ENCODE measurements at places on chromosomes 3 and 15.

DNA sequence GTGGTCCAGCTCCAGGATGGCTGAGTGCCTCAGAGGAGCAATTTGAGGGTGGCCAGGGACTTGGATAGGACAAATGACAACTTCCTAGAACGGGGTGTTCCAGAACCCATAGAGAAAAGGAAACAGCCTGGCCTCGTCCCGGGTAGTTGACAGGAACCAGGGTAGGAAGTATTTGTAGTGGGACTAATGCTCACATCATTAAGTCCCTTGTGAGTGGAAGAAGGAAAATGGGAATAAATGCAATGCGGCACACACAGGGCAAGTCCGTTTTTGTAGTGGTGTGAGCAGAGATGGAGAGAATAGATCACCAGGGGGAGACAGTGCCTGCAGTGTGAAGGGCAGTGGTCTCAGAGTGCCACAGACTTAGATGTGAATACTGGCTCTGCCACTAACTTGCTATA, 19.6 kb downstream of the TIMP4 start:
- DNase-seq = no peak

- DNase-seq = no peak
Measured at GRCh38 chr3:30169487-30169886, 436.9 kb upstream of the TGFBR2 start.

DNA sequence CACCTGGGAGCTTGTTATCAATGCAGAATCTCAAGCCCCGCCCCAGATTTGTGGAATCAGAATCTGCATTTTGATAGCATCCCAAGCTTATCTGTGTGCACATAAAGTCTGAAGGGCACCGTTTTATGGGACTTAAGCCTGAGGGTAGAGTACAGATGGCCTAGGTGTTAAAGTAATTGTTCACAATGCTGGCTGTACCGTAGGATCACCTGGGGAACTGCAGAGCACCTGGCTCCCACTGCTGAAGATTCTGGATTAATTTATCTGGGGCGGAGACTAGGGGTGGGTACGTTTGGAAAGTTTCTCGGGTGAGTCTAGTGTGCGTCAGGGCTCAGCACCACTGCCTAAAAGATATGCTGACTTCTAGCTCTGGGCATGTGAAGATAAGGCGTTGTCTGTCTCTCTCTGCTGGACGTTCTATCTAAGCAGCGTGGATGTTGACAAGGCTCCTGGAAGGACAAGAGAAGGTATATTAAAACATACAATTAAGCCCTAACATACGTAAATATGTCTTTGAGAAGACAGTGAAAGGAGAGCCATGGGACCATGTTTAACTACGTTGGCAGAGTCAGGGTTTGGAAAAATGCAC, 63.2 kb upstream of the RASGRP1 start:
- no peak for DNase-seq

DNA sequence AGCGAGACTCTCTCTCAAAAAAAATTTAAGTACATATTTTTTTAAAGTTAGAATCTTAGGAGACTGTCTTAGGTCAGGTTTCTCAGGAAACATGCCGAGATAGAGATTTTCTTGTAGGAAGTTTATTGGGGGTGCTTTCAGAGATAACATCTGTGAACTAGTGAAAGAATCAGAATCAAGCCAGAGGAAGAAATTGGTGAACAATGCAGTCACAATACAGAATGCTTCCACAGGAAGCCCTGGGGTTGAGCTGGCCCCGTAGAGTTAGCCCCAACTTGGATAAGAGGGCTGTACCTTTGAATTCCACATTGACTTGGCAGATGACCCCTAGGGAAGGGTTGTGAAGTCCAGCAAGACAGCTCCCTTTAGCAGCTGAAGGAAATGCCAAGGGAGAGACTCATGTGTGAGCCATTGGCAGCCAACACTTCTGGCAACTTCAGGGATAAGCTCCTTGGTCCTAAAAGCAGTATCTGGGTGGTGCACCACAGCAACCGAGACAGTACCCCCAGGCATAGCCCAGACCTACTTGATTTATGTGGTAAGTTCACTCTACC, 7.1 kb upstream of the PLCB2 start:
- DNase-seq = no peak

DNA sequence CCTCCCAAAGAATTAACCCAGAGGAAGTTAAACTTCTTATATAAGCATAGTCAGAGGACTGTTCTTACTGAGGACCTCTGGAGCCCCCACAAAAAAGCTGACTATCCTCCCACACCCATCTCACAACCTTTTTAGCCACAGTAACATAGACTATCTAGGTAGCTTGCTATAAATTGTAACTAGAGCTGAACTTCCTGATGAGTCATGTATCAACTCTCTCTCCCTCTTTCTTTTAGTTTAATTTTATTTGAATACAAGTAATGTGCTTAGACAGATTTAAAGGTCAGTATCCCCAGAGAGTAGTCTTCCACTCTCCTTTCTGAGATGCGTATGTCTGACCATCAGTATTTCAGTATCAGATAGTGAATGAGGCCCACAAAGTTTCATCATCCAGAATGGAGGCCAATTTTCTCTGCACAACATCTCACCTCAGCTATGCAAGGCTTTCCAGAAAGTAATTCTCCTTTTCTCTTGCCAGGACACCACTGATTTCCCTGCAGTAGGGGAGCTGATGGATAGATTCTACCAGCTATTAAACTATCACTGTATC, 104.0 kb upstream of the MYRIP start:
- DNase-seq = no peak

DNA sequence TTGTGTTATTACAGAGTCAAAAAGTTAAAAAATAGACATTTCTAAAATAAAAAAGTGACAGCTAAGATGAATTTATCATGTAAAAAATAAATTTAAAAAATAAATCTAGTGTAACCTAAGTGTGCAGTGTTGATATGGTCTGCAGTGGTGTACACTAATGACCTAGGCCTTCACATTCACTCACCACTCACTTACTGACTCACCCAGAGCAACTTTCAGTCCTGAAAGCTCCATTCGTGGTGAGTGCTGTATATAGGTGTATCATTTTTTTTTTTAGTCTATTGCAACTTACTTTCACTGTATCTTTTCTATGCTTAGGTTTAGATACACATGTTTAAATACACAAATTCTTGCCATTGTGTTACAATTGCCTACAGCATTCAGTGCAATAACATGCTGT, 459.4 kb upstream of the ROBO1 start:
- no peak for DNase-seq

DNA sequence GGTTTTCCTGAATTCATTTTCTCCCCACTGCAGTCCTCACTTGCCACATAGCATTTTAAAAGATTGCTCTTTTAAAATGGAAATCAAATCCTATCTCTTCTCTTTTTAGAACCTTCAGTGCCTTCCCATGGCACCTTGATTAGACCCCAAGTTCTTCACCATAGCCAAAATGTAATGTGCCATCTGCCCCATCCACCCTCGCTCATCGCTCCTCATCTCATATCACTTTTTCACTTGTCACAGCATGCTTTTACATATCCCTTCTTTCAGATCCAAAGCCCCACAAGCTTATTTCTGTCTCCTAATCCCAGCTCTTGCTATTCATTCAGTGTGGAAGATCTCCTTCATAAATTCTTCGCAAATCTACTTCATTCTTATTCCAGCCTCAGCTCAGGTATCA, 161.7 kb downstream of the CD47 start:
- no peak for DNase-seq

GRCh38 chr3:47015151-47015550, 35.7 kb downstream of the NBEAL2 start:
- no peak for DNase-seq

GRCh38 chr15:60853109-60853508, 374.2 kb upstream of the ICE2 start:
- no peak for DNase-seq

DNA sequence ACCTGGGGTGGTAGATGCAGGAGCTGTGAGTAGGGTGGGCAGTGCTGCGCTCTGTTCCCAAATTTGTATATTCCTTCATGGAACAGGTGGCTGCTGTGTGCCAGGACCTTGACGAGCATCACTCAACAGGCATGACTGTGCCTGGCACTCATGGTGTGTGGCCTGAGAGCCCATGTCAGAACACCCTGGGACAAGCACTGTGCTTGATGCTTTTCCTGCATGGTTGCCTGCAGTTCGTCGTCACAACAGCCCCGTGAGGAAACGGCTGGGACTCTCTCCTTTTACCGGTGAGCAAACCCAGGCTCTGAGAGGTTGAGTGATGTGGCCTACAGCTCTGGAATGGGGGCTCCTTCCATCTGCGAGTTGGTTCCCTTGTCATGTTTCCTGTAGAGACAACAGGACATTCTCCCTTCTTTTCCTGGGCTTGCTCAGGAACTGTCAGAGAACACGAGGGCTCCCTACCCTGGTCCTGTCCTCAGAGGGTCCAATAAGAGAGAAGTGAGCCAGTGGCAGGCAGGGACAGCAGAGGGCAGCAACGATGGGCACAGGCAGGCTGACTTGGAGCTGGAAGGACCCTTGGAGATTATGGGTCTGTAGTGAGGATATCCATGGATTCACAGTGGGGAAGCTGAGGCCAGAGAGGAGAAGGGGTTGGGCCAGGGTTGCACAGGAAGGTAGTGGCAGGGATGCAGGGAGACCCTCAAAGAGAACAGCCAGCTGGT, 37.4 kb downstream of the PRKCD start:
- DNase-seq = no peak

- no peak for DNase-seq
Measured at GRCh38 chr3:124886168-124887056, 753 bp downstream of the ITGB5 start.

- no peak for DNase-seq
Measured at GRCh38 chr3:195095035-195095703, 175.8 kb downstream of the XXYLT1 start.

GRCh38 chr15:101203607-101204189, 48.1 kb downstream of the CHSY1 start:
- no peak for DNase-seq

GRCh38 chr3:128489674-128489926, 3.4 kb downstream of the GATA2 start:
- DNase-seq = no peak

DNA sequence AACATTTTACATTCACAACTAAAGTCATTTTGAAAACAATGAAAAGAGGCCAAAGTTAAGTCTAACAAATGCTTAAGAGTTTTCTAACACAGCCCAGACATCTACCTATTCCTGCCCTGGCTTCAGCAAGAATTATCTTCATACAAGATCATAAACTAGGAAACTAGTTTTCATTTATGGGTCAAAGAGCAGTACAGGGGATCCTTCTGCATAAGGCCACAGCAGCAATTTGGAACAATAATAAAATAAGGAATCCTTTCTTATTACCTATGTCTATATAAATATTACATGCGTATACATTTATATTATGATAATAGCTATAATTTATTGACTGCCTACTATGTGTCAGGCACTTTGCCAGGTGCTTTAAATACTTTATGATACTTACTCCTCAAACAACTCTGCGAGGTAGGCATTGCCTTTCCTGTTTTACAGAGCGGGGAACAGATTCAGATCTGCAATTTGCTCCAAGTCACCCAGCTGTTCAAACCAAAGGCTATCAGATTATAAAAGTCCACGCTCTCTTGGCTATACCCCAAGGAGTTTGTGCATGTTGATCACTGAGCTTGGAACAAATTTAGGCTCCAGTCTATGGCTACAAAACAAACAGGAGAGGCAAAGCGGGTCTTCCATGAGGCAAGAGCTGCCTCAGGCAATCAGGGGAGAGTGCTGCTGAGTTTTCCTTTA, 196.4 kb downstream of the RORA start:
- DNase-seq = no peak

DNA sequence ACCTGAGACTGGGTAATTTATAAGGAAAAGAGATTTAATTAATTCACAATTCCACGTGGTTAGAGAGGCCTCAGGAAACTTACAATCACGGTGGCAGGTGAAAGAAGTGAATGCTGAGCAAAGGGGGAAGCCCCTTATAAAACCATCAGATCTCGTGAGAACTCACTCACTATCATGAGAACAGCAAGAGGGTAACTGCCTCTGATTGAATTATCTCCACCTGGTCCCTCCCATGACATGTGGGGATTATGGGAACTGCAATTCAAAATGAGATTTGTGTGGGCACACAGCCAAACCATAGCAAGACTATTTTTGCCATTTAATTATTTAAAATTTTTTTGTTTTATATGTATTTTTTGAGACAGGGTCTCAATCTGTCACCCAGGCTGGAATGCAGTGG, 27.0 kb upstream of the KCTD6 start:
- no peak for DNase-seq

DNA sequence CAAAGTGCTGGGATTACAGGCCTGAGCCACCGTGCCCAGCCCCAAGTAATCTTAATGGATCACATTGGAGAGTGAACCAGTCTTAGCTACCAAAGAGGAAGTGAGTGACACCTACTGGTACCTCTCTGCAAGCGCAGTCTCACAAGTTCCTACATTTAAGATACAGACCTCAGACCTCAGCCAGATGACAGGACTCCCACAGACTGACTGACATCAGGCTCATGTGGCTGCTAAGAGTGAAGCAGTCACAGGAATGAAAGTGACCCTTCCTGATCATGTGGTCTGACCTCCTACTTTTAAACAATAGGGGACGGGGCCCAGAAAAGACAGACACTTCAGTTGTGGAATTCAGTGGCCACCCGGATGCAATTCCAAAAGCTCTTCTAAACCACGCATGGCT, 36.3 kb upstream of the GNB5 start:
- peak; percentile 41 for DNase-seq

DNA sequence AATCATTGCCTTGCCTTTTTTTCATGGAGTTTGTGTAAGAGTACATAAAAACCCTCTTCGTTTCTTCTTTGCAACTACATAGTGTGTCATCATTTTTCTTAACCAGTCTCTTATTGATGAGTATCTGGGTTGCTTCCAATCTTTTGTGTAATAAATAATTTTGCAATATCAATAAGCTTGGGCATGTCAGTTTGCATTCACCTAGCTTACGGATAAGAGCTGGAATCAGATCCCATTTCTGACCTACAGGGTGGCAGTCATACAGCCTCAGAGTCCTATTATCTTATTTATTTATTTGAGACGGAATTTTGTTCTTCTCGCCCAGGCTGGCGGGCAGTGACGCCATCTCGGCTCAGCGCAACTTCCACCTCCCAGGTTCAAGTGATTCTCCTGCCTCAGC, 18.3 kb downstream of the ANP32A start:
- no peak for DNase-seq

- no peak for DNase-seq
Measured at GRCh38 chr3:175646865-175647264, 787.7 kb downstream of the NAALADL2 start.

DNA sequence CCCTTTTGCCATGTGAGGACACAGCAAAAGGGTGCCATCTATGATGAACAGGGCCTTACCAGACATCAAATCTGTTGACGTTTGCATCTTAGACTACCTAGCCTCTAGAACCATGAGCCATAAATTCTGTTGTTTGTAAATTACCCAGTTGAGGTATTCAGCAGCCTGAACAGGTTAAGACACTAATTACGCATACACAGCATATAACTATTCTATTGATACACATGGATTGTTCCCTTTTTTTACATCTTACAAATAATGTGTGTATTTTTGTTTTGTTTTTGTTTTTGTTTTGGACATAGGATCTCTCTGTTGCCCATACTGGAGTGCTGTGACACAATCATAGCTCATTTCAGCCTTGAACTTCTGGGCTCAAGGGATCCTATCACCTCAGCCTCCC, 255.5 kb downstream of the OPA1 start:
- no peak for DNase-seq

DNA sequence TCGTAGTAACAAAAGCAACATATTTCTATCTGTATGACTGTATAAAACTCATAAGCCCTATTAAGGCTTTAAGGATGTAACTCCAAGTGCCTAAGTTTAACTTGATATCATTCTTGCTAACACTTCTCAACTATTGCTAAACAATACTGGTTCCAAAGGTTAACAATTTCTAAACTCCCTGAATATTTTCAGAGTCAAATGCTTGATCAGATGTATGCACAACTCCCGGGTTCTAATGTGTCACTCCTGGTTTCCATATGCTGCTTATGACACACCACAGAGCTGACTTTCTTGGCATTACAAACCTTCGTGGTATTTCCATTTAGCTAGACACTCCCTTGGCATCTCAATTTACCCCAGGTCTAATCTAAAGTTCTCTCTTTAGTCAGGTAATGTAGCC, 26.3 kb downstream of the DZIP1L start:
- DNase-seq = no peak

Measured in NCI-H446 treated with DMSO at 0.1 percent for 48 hours (cell line).